Colonic mucosa (tissue), 4 donors: ENCODE measurements at places on chromosomes 4 and X. TPM values are rescaled to one million over a fixed set of nuclear protein-coding genes. Genes with fewer than 3 reads are reported as not detected.

Gene ATP5ME
- 553 TPM for total RNA-seq

- H3K27me3 ChIP-seq, result no peaks in the 10 kb centered on the region
- H3K4me1 ChIP-seq, result no peaks in the 10 kb centered on the region
- no peak for DNase-seq
- H3K36me3 ChIP-seq, result no peaks in the 10 kb centered on the region
- H3K27ac ChIP-seq, result no peak overlapping the region
Measured at GRCh38 chrX:135688137-135688536, 25.3 kb upstream of the CT45A1 start.

Gene TRIML2
- total RNA-seq, result 0.20 TPM

- H3K27me3 ChIP-seq, result no peaks in the 10 kb centered on the region
- peaks cover 6% of the 10 kb centered on the region for H3K4me1 ChIP-seq
- H3K4me3 ChIP-seq, result no peak overlapping the region
- no peak overlapping the region for H3K27ac ChIP-seq
Measured at GRCh38 chr4:159178979-159179969, 76.4 kb downstream of the RAPGEF2 start.

GRCh38 chr4:18057821-18058533 is 36.4 kb upstream of the LCORL start:
- H3K27ac ChIP-seq, result no peak overlapping the region
- H3K27me3 ChIP-seq, result no peaks in the 10 kb centered on the region
- no peaks in the 10 kb centered on the region for H3K36me3 ChIP-seq
- no peak for DNase-seq
- H3K4me1 ChIP-seq, result no peaks in the 10 kb centered on the region

DNA sequence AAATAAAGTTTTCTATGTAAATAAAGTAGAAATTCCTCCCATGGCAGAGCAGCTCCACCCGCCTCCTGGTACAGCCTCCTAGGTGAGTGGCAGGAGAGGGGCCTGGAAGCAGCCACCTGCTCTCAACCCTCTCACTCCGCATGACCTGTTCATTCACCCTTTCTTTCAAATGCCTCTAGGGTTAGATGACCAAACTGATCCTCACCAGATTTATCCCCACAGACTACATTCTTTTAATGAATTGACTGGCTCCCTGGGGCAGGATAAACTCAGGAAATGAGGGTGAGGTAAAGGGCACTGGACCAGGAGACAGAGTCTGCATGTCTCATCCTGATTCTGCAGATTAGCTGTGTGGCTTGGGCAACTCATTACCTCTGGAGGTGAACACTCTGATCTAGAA is 32.6 kb upstream of the NKX6-1 start:
- H3K4me1 ChIP-seq, result no peaks in the 10 kb centered on the region
- no peak overlapping the region for H3K4me3 ChIP-seq
- no peaks in the 10 kb centered on the region for H3K36me3 ChIP-seq
- DNase-seq, result no peak
- no peak overlapping the region for H3K27ac ChIP-seq
